ENCODE measurements at places on chromosomes 4 and X.

DNA sequence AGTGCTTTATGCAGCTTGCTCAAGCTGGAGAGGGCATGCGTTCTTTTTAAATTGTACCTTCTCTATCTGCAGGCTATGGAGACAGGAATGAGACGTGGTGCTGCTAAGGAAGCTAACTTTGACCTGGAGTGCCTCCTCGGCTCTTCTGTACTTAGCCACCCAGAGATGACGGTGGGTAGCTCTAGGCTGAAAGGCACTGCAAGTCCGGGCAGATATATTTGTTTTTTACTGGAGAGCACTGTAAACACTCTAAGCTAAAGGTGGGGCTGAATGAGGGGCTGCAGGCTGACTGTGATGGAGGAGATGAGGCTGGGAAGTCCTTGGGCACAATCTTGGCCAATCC lies 12.1 kb downstream of the ELF4 start:
- no peak for DNase-seq

DNA sequence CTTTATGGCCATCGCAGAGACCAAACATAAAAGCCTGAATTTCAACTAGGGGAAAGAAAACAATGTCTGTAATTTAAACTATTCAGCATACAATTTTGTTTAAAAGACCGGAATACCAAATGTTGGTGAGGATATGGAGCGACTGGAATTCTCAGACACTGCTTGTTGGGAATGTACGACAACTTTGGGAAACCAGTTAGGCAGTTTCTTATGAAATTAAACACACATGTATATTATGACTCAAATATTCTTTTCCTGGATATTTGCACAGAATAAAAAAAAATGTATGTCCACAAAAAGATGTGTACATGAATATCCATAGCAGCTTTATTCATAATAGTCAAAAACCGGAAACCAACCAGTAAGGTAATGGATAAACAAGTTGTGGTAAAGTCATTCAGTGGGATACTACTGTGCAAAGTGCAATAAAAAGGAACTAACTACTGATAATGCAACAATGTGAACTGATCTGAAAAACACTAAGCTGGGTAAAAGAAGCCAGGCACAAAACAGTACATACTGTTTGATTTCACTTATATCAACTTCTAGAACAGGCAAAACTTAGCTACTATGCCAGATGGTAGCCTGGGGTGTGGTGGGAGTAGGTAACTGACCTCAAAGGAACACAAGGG lies 152.7 kb upstream of the FTHL17 start:
- no peak for DNase-seq

DNA sequence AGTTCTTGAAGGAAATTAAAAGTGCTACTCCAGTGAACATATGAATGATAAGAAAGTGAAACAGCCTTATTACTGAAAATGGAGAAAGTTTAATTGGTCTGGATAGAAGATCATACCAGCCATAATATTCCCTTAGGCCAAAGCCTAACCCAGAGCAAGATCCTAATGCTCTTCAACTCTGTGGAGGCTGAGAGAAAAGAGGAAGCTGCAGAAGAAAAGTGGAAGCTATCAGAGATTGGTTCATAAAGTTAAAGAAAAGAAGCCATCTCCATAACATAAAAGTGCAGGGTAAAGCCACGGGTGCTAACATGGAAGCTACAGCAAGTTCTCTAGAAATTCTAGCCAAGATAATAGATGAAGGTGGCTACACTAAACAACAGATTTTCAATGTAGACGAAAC lies 85.5 kb upstream of the ATOH1 start:
- DNase-seq = no peak

GRCh38 chr4:66284991-66285451 lies 614.7 kb upstream of the EPHA5 start:
- DNase-seq = no peak

GRCh38 chr4:7103607-7104365 lies 35.9 kb upstream of the GRPEL1 start:
- DNase-seq = no peak

- no peak for DNase-seq
Observed at GRCh38 chrX:16185725-16186136, 18.4 kb downstream of the MAGEB17 start.

GRCh38 chr4:70979445-70980008 lies 13.9 kb upstream of the DCK start:
- no peak for DNase-seq

- DNase-seq = peak; percentile 66
Observed at GRCh38 chrX:74449937-74450330, 28.6 kb downstream of the SLC16A2 start.

DNA sequence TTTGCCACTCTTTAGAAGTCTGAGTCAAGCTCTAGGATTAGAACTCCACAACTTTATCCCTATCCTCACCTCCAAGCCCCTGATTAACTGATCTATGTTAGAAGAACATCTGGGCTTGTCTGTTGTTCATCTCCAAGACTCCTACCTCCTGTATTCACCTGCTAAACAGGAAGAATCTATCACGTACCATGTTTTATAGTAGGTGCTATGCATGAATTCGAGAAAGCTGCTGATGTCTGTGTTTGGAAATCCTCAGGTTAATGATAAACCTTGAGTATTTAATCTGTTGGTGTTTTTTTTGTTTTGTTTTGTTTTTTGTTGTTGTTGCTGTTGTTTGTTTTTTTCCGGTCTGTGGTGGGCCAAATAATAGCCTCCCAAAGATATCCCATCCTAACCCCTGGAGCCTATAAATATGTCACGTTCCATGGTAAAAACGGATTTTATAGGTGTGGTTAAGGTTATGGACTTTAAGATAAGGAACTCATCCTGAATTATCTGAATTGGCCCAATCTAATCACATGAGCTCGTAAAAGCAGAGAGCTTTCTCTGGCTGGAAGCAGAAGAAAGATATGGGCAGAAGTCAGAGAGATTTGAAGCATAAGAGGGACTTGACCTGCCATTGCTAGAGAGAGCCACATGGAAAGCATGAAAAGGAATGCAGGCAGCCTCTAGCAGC lies 101.2 kb upstream of the DUSP21 start:
- no peak for DNase-seq

- no peak for DNase-seq
Observed at GRCh38 chr4:123921339-123921738, 524.7 kb downstream of the SPRY1 start.

- no peak for DNase-seq
Observed at GRCh38 chrX:71604141-71604540, 14.2 kb downstream of the CXCR3 start.

- no peak for DNase-seq
Observed at GRCh38 chrX:72002875-72003274, 92.2 kb downstream of the NHSL2 start.

DNA sequence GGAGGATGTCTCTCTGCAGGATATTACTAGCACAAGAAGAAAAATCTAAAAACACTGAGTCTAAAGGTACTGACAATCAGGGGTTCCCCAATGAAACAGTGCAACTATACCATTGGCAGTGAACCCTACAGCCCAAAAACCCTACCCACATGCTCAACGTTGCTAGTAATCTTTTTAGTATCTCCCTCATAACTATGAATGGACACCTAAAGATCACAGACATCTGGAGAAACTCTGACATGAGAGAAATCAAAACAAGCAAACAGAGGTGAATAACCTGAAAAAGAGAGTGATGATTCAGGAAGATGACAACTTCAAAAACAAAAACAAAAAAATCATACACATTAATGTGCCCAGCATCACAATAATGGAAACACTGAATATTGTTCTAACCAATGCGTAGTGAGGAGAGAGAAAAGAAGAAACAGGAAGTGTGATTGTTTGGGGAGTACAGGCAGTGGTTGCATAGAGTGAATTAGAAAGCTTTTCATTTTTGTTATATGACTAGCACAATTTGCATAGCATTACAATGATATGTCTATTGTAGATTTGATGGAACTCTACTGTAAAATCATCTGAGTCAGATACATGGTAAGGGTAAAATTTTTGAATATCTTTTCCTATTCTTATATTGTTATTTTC lies 78.9 kb upstream of the FMR1 start:
- DNase-seq = no peak

DNA sequence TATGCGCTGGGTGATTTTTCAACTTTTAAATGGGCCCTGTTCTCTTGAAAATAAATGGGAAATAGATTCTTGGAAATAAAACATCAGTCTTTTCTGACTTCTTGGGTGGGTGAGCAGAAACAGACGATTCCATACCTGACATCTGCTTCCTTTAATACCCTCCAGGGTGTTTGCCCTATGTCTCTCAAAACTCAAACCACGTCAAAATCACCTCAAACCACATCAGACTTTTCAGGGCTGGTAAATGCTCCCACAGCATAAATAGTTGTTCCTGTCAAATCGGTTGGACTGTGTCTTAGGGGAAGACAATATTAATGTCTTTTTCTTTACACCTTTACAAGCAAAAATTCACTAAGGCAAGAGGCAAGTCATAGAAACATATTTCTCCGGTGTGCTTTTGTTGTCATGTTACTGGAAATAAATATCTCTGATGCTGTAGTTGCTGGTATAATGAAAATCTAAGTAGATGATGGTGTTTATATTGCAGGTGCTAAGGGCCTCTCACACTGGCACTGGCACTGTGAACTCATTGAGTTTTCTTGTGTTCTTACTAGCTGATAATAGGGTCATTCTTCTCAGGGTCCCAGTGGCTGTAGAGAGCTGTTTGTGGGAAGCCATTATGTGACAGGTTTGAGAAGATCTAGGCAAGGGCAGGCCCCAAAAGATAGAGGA lies 380.4 kb downstream of the RAPGEF2 start:
- no peak for DNase-seq

DNA sequence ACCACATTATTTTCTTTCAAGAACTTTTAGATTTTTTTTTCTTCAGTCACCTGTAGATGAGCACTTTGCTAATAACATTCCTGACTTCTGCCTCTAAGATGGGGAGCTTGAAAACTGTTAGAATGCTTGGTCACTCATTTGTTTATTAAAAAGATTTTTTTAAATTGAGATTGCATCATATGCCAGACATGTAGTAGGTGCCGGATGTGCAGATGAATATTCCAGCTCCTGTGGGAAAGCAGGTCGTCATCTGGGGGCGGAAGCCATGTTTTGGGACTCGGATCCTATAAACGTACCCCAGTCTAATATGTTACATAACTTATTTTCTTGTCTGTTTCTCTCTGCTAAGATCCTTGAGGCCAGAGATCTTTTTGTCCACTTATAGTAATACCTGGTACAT lies 236.8 kb downstream of the ARHGAP10 start:
- DNase-seq = no peak

- no peak for DNase-seq
Observed at GRCh38 chrX:933611-934010, 278.8 kb downstream of the CRLF2 start.

DNA sequence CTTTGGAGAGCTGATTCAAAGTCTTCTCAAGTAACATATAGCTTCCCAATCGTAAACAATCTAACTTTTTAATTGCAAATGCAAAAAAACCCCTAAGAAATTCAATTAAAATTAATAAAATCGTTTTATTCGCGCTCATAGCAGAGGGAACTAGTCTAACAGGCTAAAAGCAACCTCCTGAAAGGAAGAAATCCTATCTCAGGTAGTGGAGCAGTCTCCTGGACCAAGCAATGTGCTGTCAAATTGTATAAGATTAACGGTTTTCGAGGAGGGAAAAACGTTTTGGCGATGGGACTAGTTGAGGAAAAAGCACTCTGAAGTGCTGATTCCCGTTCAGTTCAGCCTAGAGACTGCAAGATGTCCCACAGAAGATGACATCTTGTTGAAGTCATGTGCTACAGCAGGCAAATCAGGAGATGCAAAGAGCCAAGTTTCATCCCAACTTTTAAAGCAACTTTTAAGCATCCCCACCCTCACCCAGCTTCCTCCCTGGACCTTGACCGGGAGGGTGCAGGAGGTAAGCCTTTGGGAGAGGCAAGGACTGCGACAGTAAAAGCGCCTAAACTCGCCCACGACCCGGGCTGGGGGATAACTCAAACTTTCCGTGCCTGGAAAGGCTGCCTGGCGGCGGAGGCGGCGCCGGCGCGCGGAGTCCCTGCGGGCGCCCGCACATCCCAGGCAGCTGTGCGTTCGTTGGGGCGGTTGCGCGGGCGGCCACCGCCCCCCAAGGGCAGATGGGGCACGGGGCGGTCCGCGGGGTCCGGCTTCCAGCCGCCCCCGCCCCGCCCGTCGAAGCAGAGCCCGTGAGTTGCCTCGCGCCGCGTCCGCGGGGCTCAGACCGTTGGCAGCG lies 784 bp downstream of the MAP7D3 start:
- no peak for DNase-seq

DNA sequence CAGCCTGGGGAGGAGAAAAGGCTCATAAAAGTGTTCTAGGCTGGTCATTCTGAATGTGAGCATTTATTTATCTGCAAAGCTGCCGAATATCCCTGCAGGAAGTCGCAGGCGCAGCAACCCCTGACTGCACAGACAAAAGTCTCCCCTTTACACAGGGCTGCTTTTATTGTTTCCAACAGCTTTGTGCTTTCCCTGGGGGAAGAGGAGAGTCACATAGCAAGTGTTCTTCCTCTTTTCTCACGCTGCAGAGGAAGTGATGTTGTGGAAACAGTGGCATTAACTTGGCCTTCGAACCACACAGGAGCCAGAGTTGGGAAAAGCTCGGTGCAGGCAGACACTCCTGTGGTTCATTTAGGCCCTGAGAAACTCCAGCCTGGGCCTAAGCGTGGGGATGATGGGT lies 81.5 kb upstream of the BCOR start:
- no peak for DNase-seq

DNA sequence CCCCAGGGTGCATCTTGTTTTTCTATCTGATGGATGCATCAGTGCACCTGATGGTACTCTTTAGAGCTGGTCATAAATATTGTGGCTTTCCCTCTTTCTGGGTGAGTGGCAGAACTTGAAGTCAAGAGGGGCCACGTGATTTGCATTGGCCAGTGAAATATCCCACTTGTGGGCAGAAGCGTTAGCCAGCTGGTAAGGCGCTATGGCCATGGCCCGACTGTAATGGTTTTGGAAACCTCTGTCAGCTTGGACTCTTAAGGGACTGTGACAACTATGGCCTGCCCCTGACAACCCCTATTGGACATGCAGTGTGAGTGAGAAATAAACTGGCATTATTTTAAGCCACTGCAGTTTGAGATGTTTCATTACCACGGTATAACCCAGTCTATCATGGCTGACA lies 72.8 kb downstream of the SEL1L3 start:
- no peak for DNase-seq

DNA sequence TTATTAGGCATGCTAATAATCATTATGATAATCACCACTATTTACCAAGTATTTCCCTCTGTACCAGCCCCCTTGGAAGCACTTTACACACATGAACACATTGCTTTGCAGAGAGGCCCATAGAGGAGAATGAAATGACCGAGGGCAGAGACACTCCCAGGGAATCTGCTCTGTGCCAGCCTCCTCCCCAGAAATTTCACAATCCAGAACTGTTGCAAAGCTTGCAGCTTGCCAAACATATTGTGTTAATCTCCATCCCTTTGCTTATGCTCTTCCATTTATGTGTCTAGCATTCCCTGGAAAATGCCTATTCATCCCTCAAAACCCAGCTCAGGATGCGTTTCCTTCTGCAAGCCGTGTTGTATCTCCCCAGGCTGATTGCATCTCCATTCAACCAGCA lies 37.8 kb downstream of the CYTL1 start:
- no peak for DNase-seq

- no peak for DNase-seq
Observed at GRCh38 chr4:61877266-61877665, 677.1 kb downstream of the ADGRL3 start.

DNA sequence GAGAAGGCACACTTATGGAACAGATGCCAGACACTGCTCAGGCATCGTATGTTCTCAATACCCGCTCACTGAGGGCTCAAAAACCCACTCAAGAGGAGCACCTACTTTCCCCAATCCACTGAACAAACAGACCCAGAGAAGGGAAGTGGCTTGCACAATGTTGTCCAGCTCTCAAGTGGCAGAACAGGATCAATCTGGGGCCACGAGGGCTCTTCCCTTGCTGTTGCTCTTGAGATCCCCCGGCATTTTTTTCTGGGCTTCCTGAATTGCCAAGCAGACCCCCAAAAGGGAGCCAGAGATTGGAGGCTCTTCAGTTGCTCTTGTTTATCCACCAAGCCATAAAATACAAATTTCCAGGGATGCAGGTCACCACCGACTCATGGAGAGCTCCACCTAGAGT lies 35.7 kb downstream of the IDS start:
- no peak for DNase-seq
